ENCODE measurements at places on chromosomes 2 and 18.

DNA sequence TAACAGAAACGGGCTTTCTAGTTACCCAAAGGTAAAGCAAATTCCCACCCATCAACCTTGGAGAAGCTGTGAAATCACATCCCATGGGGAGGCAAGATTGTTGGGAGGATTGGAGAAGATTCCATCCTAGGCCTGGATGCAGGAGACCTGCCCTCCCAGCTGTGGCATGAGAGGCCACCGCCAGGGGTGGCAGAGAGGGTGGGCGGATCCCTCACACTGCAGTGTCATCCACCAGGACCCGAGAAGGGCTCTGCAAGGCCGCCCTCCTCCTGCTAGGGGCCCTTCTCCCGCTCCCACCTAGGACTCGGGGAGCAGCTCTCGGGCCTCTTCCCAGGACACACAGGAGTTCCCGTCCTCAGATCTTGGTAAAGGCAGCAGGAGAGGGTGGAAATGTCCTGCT is 15.5 kb upstream of the ATG16L1 start:
- no peak for DNase-seq
- H3K27me3 ChIP-seq, result peaks cover 3% of the 10 kb centered on the region
- H3K4me3 ChIP-seq, result no peak overlapping the region
- no peak overlapping the region for H3K27ac ChIP-seq
- H3K36me3 ChIP-seq, result peaks cover 25% of the 10 kb centered on the region
- H3K4me1 ChIP-seq, result peaks cover 67% of the 10 kb centered on the region

DNA sequence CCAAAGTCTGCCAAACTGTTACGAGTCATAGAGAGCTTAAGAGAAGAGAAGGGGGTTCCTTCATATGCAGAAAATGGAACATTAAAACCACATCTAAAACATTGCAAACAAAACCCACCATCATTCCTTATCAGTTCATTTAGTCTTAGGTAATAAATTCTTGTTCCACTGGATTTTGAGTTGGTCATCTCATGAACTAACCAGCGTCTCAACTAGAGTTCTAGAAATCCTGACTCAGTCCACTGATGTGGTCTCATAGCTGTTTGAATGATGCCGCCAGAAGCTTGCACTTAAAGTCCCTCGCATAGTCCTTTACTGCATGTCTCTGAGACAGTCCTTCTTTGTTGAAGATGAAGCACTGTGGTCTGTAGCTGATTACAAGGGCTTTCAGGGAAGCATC is 15.0 kb upstream of the CAB39 start:
- DNase-seq, result no peak
- no peak overlapping the region for H3K4me3 ChIP-seq
- H3K4me1 ChIP-seq, result peaks cover 21% of the 10 kb centered on the region
- H3K36me3 ChIP-seq, result peaks cover 9% of the 10 kb centered on the region
- H3K27ac ChIP-seq, result no peak overlapping the region

- DNase-seq, result no peak
- H3K27ac ChIP-seq, result no peak overlapping the region
- H3K27me3 ChIP-seq, result peaks cover 4% of the 10 kb centered on the region
- H3K36me3 ChIP-seq, result no peaks in the 10 kb centered on the region
- H3K4me3 ChIP-seq, result no peak overlapping the region
These were observed 263.9 kb downstream of the LTBP1 start for GRCh38 chr2:33210626-33211025.

- DNase-seq, result no peak
- H3K36me3 ChIP-seq, result no peaks in the 10 kb centered on the region
- no peak overlapping the region for H3K27ac ChIP-seq
- H3K4me3 ChIP-seq, result no peak overlapping the region
- no peaks in the 10 kb centered on the region for H3K4me1 ChIP-seq
These were observed 52.4 kb downstream of the REEP1 start for GRCh38 chr2:86284987-86285386.

- H3K4me3 ChIP-seq, result no peak overlapping the region
- no peaks in the 10 kb centered on the region for H3K27me3 ChIP-seq
- no peak overlapping the region for H3K27ac ChIP-seq
- H3K4me1 ChIP-seq, result no peaks in the 10 kb centered on the region
- no peak for DNase-seq
- no peaks in the 10 kb centered on the region for H3K36me3 ChIP-seq
These were observed 118.8 kb downstream of the MAPK4 start for GRCh38 chr18:50678651-50679050.

GRCh38 chr2:3646446-3646845 is 11.6 kb upstream of the ALLC start:
- H3K36me3 ChIP-seq, result no peaks in the 10 kb centered on the region
- DNase-seq, result no peak
- peaks cover 3% of the 10 kb centered on the region for H3K27me3 ChIP-seq
- H3K4me1 ChIP-seq, result peaks cover 6% of the 10 kb centered on the region

GRCh38 chr2:223920109-223920508 is 25.0 kb downstream of the WDFY1 start:
- peaks cover 27% of the 10 kb centered on the region for H3K36me3 ChIP-seq
- no peak for DNase-seq
- no peak overlapping the region for H3K27ac ChIP-seq
- no peak overlapping the region for H3K4me3 ChIP-seq
- H3K4me1 ChIP-seq, result peaks cover 10% of the 10 kb centered on the region
